ENCODE measurements at places on chromosomes 6 and 20.

GRCh38 chr6:71349395-71349794, 60.8 kb downstream of the OGFRL1 start:
- H3K4me1 ChIP-seq = peaks cover 19% of the 10 kb centered on the region
- no peak overlapping the region for H3K4me3 ChIP-seq
- no peak for DNase-seq
- H3K36me3 ChIP-seq = peaks cover 4% of the 10 kb centered on the region
- no peak overlapping the region for H3K27ac ChIP-seq
- H3K27me3 ChIP-seq = peaks cover 20% of the 10 kb centered on the region

DNA sequence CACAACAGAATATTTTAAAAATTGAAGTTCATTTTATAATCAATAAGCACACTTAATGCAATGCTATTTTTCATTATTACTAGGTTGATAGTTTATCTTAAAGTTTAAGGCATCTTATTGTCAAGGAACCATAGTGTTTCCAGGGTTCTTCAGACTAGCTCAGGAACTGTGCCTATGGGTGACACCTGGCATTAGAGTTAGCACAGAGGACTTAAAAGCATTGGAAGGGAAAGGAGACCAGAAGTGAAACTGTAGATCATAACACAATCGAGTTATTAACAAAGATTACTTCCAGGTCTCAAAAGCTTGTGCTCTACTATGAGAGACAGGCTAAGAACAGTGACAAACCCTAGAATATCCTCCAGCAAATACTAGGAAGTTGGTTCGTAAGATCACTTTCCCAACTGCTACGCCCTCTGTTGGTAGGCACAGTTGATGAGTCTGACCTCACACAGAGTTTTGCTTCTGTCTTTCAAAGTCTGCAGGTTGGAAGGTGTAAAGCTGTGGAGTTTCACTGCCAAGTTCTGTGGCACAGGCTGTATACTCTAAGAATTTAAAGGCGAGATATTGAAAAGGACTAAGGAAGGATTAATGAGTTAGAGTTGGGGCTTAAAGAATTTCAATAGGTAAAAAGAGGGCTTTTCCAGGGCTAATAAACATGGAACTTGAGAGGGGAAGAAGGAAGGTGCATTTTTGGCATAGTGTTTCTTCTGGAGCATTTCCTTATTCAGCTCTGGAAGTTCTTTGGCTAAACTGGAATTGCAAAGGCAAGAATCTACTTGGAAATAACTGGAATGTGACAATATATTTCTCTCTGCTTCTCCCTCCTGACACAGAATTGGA, 531.3 kb upstream of the JAG1 start:
- DNase-seq = no peak
- H3K4me3 ChIP-seq = no peak overlapping the region
- H3K36me3 ChIP-seq = no peaks in the 10 kb centered on the region
- H3K27ac ChIP-seq = no peak overlapping the region

DNA sequence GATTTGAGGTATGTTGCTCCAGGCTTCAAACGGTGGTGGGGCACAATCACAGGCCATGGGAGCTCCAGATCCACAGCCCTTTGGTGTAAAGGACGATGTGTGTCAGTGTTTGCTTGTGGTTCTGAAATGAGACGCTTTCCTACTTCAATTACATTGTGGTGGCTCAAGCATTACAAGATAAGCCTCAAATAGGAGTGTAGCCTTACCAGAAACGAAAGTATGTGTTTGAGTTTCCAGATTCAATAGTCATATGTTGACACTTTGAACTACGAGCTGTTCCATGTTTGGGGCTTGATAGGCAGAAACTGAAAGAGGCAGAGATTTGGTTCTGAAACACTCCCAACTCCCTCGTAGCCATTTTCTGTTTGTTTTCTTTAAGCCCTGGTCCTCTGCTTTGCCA, 187.1 kb downstream of the MYLK4 start:
- peaks cover 41% of the 10 kb centered on the region for H3K4me1 ChIP-seq
- H3K27ac ChIP-seq = no peak overlapping the region
- H3K4me3 ChIP-seq = no peak overlapping the region

DNA sequence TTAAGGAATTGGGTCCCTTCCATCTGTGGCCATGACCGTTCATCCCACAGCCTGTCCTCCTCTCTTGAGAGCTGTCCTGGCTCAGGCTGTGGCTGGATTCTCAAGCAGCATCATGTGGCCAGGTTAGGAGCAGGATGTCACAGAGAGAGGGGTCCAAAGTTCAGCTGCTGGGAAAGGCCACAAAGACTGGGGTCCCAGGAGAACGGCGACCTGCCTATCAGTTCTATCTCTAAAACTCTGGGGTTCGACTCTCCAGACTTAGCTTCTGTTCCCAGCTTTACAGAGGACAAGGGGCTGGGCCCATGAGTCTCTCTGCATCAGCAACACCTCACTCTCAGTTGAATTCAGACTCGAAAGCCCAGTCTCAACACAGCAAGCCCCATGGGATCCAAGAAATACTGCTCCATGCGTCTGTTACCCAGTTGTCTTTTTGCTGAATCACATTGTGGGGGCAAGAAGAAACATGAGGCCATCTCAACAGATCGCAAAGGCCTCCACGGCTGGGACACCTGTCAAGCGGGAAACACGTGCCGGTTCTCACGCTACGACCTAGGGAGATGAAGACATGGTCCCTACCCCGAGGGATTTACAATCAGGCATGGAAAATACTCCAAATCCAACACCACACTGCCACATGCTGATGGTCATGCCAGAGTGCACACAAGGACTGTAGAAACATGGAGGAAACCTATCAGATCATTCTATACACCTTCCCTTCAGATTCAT, 95.4 kb downstream of the SLC22A23 start:
- no peak for DNase-seq
- no peak overlapping the region for H3K27ac ChIP-seq
- H3K4me1 ChIP-seq = peaks cover 8% of the 10 kb centered on the region
- no peaks in the 10 kb centered on the region for H3K36me3 ChIP-seq
- no peak overlapping the region for H3K4me3 ChIP-seq
- no peaks in the 10 kb centered on the region for H3K27me3 ChIP-seq

DNA sequence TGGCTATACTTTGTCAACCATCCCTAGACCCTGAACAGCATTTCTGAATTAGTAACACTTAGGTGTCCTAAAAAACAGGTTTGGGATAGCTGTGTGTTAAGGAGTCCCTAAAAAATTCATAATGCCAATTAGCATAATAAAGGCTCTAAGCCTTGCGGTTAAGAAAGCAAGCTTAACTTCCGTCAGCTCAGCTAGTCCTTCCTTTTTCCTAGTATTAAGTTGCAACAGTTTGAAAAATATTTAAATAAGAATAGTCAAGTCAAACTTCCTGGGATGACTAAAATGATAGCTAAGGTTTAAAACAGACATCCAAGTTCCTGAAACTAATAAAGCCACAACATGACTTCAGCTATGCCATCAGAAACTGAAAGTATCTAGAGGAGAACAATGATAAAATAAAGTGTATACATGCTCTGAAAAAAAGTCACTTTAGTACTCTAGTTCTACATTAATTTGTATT, 3.5 kb downstream of the AKIRIN2 start:
- H3K27ac ChIP-seq = peak overlapping the region; percentile 91
- H3K36me3 ChIP-seq = no peaks in the 10 kb centered on the region
- H3K4me3 ChIP-seq = peak overlapping the region; percentile 98
- peaks cover 62% of the 10 kb centered on the region for H3K4me1 ChIP-seq
- DNase-seq = no peak

- no peaks in the 10 kb centered on the region for H3K36me3 ChIP-seq
- no peak for DNase-seq
- H3K27ac ChIP-seq = peak overlapping the region; percentile 91
- H3K27me3 ChIP-seq = peaks cover 4% of the 10 kb centered on the region
- peak overlapping the region; percentile 73 for H3K4me3 ChIP-seq
Observed at GRCh38 chr6:35214869-35215664, 1.3 kb downstream of the SCUBE3 start.

- H3K27ac ChIP-seq = peak overlapping the region; percentile 71
- peaks cover 9% of the 10 kb centered on the region for H3K36me3 ChIP-seq
- DNase-seq = no peak
- H3K27me3 ChIP-seq = no peaks in the 10 kb centered on the region
- H3K4me3 ChIP-seq = no peak overlapping the region
Observed at GRCh38 chr20:31675828-31676608, 38.3 kb downstream of the COX4I2 start.

DNA sequence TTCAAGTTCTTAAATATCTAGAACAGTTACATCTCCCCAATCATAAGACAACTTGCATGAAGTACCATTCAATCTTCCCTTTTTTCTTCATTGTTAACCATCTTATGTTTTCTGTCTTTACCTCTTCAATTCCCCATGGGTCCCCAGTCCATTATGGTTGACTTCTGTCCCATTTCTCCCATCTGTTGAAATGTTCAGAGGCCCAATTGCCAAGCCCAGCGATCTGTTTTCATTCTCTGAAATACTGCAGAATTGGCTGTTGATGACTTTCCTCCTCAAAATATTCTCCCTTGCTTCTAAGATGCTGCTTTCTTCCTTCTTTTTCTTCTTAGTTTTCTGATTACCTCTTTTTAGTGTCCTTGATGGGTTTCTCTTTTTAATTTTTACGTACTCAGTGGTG, 26.0 kb downstream of the DSTN start:
- H3K27me3 ChIP-seq = no peaks in the 10 kb centered on the region
- H3K36me3 ChIP-seq = peaks cover 15% of the 10 kb centered on the region
- no peak overlapping the region for H3K4me3 ChIP-seq
- H3K4me1 ChIP-seq = peaks cover 45% of the 10 kb centered on the region

GRCh38 chr20:1287787-1288569, 21.9 kb downstream of the SNPH start:
- H3K27ac ChIP-seq = no peak overlapping the region
- H3K27me3 ChIP-seq = peaks cover 7% of the 10 kb centered on the region
- H3K4me1 ChIP-seq = no peaks in the 10 kb centered on the region
- no peaks in the 10 kb centered on the region for H3K36me3 ChIP-seq
- DNase-seq = no peak
- no peak overlapping the region for H3K4me3 ChIP-seq
